ENCODE measurements at places on chromosomes 7 and 10.

DNA sequence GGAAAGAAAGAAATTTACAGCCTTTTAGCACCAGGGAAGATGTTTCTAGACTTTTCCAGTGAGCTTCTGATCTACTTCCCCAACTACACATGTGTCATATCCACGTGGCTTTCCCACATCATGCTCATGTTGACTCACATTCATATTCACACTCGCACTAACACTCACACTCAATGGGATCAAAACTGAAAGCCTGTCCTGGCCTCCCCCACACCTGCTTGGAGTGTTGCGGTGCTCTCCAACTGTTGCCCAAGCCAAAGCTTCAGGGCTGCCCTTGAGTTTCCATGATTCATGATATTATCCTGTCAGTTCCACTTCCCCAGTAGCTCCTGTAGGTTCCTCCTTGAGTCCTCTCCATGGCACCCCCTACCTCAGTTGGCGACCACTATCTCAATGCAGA is 444.4 kb downstream of the GATA3 start:
- DNase-seq: no peak

- no peak for DNase-seq
Observed at GRCh38 chr7:18019555-18019954, 8.1 kb downstream of the PRPS1L1 start.

DNA sequence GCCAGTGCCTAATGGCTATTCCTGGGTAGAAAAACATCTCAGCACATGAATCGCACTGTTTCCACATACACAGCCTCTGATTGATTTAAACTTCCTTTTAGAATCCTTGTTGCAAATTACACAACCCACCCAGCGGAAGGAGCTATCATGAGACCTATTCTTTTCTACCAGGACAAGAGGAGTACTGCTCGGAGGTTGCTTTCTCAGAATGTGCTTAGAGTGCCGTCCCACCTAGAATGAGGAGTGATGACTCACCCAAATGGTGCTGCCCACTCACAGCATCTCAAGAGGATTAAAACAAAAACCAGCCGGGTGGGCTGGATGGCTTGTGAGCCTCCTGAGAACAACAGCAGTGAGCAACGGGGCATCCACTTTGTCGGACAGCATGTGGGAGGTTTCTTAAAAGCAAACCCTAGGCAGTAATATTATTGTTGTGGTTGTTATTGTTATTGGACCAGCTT is 128.9 kb downstream of the DGKI start:
- DNase-seq: no peak

- no peak for DNase-seq
Observed at GRCh38 chr7:54839575-54840213, 80.7 kb upstream of the SEC61G start.

- DNase-seq: no peak
Observed at GRCh38 chr7:96303105-96303685, 18.7 kb downstream of the SLC25A13 start.

GRCh38 chr7:115679976-115680375 is 350.6 kb downstream of the TFEC start:
- peak; percentile 48 for DNase-seq

- no peak for DNase-seq
Observed at GRCh38 chr7:107138696-107139420, 29.9 kb upstream of the HBP1 start.

DNA sequence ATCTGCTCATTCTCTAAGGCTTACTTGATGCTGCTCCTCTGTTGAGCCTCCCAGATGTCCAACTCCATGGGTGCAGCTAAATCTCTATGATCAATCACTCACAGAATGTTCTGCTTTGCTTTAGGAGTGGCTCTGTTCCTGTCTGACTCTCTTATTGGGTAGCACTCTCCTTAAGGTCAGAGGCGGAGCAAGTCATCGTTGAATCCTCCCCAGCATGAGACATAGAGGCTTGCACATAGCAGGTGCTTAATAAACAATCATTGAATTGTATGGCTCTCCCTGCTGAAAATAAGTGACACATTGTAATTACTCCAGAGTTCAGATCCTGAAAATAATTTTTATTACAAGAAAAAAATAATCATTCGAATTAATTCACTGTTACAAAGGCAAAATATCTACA is 69.7 kb downstream of the NPS start:
- DNase-seq: no peak

GRCh38 chr7:151721694-151722093 is 155.2 kb downstream of the PRKAG2 start:
- DNase-seq: no peak

- DNase-seq: no peak
Observed at GRCh38 chr10:85926986-85927385, 439.6 kb downstream of the GRID1 start.
